ENCODE measurements at places on chromosomes 12 and 14.

GRCh38 chr14:77088219-77088618, 9.8 kb upstream of the CIPC start:
- no peak for DNase-seq

GRCh38 chr12:26226629-26227360, 31.4 kb downstream of the SSPN start:
- DNase-seq, result no peak

- DNase-seq, result peak; percentile 59
Observed at GRCh38 chr12:40946612-40947194, 241.4 kb upstream of the PDZRN4 start.

GRCh38 chr14:94819531-94819930, 49.6 kb upstream of the GSC start:
- DNase-seq, result no peak

DNA sequence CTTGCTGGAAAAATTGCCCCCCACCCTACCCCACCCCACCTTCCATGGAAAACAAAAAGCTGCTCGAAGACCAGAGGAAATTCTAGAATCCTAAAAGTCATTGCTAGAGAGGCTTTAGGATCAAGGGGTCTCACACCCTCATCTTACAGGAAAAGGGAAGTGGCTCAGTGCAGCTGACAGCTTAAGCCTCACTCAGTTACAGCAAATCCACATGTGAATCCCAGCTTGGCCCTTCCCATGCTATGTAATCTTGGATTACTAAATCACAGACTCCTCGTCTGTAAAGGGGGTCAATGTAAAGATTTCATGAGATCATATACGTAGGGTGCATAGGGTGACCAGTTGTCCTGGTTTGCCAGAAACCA, 25.9 kb downstream of the CMKLR1 start:
- no peak for DNase-seq

DNA sequence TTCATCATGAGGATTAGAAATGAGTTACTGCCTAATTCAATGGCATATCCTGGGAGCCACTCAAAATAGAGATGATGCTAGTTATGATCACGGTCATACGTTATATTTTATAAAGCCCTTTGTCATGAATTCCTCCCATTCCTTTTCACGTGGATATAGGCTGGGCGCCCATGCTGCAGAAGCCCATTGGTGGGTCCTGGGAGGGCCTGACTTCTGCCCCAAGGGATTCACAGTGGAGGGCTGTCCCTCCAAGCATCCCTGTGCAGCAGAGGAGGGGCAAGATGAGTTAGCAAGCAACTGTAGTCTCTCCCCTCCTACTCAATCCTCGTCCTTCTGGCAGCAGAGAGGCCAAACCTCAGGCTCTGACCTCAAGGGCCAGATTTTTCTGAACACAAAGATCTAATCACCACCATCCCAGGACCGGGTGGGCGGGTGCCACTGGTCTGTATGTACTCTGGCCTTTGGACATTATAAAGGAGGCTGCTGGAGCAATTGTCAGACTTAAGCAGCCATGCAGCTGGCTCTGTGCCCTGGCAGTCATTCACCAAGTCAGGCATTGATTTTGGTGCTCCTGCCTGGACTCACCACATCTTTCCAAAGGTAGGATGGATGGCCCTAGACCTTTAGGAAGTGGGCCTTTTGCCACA, 8.6 kb downstream of the GLTP start:
- DNase-seq, result peak; percentile 31

DNA sequence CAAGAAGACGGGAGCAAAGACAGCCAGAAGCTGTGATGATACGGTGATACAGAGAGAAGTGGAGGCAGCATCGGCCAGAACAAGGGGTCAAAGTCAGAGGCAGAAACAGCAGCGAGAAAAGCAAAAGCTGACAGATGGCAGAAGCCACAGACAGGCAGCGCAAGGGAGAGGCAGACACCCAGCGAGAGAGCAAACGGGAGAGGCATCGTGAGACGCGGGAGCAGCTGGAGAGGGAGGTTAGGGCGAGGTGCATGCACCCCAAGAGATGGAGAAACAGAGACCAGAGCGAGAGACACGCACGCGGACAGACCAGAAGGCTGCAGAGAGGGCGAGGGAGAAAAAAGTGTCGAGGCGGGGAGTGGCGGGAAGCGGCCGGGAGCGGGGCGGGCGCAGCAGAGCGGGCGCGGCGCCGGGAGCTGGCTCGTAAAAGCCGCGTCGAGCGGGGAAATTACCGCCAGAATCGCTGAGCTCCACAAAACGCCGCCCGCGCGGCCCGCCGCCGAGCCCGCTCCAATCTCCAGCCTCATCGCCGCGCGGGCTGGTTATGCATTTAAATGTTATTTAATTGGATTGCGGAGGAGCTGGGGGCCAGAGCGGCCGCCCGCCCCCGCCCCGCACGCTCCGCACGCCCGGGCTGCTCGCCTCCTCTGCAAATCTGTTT, 15.6 kb downstream of the SMUG1 start:
- peak; percentile 20 for DNase-seq

DNA sequence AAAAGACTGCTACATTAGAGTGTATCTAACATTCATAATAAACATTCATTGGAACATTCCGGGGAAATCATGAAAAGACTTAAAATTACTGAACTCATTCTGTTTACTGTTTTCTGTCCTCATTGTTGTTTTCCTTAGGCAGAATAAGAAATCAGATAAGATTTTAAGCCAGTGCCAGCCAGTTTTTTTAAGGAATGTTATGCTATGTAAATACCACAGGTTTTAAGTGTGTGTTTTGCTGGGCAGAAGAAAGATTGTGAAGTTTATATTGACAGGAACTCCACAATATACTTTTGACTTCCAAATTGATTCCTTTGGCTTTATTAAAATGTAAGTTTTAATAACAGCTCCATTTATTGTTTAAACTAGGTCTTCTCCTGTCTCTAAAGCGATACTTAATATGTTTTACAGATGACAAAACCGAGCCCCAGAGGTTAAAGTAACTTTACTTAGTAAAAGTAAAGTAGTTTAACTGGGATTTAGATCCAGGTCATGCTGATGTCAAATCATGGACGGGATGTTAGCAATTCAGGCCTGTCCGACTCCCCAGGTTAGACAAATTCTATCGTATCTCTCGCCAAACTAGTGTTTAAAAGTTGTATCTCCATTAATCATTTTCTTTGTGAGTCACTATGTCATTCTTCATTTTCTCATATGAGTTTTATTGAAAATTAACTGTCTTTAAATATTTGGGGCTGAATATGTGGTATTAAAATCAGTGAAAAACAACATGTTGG, 1.7 kb downstream of the LARP4 start:
- peak; percentile 22 for DNase-seq

DNA sequence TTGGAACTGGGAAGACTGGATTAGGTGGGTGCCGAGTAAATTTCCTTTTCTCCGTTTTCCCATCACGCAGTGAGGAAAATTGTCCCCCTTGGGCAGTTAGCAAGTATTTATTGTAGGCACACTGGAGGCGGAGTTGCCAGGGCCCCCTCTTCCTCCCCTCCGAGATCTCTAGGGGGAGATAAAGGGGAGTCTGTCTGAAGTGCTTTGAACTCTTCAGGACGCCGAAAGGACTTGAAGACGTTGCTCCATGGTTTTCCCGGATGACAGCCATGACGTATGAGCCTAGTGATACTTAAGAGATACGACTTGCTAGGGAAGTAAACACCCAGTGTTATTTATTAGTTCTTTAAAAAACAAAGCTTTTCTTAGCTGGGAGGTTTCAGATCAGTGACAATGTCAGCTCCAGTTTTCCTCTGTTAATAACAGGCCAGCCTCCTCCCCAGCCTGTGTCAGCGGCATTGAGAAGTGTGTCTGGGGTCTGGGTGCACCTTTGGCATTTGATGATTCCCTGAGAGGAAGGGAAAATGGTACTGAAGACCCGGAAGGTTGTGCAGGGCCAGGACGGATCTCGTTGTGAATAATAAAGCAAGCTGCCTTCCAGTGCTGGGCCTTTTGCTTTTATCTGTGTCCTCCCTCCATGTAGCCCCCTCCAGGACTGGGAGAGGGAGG, 78.7 kb downstream of the TSPAN9 start:
- DNase-seq, result no peak

DNA sequence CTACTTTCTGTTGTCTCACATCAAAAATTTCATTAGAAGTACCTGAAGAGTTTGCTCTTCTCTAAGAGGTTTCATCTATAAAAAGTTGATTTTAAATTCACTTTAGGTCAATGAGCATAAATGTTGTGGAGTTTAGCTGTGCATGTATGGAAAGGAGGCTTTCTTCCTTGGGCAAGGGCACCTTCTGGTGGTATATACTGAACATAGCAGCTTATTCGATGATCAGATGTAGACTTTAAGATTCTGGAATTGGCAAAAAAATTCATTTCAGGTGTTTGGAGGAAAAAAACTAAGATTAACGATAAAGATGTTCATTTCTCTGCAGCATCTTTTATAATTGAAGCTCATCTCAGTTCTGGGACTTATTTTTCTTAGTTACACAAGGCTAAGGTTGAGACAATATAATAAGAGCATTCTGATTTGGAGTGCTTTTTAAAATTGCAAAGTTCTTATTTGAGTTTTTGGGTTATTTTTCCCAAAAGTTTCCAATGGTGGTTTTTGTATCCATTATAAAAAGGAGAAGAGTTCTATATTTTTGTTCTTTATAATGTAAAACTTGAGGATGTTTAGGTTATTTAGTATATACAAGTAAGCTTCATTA, 46.8 kb downstream of the TMEM117 start:
- DNase-seq, result peak; percentile 81
